HL-60 (cell line): ENCODE measurements at places on chromosomes 16 and 17.

DNA sequence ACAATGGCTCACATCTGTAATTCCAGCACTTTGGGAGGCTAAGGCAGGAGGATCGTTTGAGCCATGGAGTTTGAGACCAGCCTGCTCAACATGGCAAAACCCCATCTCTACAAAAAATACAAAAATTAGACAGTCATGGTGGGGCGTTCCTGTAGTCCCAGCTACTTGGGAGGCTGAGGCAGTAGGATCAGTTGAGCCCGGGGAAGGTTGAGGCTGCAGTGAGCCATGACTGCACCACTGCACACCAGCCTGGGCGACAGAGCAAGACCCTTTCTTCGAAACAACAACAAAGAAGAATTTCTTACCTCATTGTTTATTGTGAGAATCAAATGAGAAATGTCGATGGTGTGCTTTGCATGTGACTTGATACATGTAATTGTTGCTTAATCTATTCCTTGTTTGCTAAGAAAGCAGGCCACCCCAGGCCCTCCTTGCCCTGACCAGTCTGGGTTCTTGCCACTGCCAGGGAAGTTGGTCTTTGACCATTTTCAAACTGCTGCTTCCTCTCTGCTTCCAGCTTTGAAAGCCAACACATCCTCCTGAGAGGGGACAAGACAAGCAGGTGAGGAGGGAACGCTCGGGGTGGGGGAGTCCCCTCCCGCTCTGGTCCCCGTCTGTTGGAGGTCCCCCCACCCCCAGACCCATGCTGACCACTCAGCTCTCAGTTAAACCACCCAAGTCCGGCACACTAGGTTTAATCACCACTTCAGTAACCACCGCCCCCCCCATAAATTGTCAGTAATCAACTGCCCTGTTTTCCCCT, 47.3 kb upstream of the CPNE2 start:
- no peak for DNase-seq

DNA sequence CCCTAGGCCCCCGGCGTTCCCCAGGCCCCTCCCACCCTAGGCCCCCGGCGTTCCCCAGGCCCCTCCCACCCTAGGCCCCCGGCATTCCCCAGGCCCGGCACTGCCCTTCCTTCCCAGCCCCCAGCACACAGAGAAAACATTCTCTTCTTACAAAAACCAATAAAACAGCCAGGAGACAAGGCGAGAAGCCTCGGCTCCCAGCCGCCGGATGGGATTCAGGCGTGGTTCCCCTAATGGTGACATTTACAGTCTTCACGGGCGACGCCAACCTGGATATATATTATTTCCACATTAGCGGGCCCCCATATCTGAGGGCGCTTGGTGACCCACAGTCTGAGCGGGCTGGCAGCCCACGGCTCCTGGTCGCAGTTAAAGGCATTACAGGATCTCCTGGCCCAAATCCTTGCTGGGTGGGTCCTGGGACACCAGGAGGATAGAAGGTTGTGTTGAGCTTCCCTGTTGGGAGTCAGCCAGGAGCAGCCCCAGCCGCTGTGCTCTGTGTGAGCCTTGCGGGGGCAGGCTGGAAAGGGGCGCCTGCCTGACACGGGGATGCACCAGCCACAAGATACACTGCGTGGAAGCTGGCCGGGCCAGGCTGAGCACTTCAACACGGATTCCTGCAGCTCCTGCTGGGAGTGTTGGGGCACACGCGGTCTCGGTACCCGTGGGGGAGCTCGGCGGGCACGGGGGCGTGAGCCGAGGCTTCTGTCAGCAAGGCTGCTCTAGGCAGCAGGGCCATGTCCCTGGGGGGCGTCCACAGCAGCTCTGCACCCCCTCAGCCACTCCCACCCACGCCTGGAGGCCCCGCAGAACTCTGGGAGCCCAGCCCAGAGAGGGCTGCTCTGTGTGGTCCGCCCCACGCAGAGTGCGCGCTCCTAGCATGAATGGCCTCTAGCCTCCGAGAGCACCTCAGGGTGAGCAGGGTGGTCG, 83.7 kb downstream of the LMF1 start:
- DNase-seq, result no peak

- DNase-seq, result no peak
Measured at GRCh38 chr16:12675852-12676251, 127.8 kb downstream of the CPPED1 start.

- DNase-seq, result no peak
Measured at GRCh38 chr17:80146121-80147034, 550 bp downstream of the EIF4A3 start.

DNA sequence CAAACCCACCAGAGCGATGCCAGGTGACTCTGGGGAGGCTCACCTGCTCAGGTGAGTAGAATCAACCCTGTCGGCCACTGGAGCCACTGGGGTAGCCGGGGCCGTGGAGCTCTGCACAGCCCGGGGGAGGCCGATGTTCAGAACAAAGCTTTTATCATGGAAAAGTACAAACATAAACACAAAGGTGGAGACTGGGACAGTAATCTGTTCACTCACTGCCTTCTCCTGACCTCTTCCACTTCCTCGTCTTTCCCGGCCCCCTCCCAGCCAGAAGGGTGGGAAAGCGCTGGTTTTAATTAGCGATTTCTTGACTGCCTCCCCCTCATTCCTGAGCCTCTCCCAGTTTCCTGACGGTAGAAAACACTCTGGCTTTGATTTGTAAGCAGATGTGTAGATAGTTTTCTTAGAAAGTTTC, 9.8 kb upstream of the TEX19 start:
- DNase-seq, result no peak

DNA sequence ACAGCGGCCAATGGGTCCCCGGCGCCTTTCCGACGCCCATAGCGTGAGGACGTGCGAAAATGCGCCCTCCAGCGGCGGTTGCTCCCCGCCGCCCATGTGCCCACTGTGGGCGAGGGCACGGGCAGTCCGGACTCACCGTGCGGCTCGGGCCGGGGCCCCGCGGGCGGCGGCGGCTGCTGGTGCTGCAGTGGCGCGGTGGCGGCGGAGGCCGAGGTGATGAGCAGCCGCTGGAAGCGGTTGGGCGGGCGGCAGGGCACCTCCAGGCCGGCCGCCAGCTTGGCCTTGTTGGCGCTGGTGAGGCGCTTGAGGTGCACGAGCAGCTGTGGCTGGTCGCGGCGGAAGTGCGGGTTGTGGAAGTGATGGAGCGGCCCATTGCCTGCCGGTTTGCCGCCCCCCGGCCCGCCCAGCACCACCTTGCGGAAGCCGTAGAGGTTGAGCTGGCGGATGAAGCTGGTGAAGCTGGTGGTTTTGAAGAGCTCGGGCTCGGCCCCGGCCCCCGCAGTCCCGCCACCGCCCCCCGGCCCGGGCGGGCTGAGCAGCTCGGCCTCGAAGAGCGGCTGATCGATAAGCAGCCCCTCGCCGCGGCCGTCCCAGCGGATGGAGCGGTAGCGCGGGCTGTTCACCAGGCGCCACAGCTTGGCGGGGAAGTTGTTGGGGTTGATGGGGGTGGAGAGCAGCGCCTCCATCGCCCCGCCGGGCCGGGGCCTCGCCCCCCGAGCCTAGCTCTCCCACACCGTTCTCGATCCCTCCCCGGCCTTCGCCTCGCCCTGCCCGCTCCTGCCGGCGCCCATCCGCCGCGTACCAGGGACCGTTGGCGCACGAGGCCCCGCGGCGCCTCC, at the start of gene HSF5:
TSS of gene HSF5 (minus strand) at position 820 of the 839 bp plus-strand sequence. CDS start at position 686, 134 bp downstream.
- DNase-seq, result no peak

GRCh38 chr16:35311475-35311874, 1852.1 kb downstream of the TP53TG3F start:
- no peak for DNase-seq

DNA sequence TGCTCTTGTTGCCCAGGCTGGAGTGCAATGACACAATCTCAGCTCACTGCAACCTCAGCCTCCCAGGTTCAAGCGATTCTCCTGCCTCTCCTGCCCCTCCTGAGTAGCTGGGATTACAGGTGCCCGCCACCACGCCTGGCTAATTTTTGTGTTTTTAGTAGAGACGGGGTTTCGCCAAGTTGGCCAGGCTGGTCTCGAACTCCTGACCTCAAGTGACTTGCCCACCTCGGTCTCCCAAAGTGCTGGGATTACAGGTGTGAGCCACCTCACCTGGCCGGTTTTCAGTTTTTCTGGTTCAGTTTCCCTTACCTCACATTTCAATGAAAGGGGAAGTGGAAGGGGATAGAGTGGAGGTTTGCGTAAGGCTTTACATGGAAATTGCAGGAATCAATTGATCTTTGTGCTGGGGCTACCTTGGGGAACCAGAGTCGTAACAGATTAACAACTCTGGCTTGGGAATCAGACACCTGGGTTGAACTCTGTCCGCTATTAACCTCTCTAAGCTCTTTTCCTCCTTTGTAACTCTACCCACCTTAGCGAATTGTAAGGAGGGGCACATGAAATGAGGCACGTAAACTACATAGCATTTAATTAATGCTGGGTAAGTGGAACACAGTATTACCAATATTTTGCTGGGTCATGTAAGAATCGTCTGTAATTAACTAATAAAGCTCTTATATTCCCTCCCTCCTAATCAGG, 3.2 kb downstream of the MPV17L start:
- DNase-seq, result no peak

DNA sequence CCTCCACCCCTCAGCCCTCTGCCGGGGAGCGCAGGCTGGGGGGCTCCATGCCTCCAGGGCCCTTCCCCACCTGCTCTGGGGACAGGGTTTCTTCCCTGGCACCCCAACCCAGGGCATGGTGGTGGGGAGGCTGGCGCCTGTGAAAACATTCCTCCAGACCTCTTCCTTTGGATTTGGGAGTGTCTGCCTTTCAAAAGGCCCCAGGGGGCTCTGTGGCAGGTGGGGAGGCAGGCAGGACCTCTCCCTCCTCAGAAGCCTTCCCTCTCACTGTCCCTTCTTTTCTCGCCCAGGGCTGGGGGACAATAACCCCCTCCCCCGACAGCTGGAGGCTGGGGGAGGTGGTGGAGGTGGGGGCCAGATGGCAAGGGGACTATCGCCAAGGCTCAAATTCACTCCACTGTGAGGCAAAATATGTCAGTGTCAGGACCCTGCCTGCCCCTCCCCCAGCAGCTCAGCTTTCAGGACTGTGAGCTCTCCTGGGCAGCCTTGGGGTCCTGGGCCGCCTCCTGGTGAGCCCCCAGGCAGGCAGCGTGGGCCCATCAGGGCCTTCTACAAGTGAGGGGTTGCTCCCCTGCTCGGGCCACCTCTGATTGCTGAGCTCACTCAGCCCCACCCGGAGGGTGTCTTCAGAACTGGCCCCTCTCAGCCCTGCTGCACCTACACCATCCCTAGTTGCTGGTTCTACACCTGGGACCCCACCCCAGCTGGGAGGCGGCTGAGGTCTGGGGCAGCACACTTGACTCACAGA, 1.8 kb downstream of the CDH15 start:
- no peak for DNase-seq

GRCh38 chr16:66509576-66509975, 40.3 kb downstream of the TK2 start:
- no peak for DNase-seq

DNA sequence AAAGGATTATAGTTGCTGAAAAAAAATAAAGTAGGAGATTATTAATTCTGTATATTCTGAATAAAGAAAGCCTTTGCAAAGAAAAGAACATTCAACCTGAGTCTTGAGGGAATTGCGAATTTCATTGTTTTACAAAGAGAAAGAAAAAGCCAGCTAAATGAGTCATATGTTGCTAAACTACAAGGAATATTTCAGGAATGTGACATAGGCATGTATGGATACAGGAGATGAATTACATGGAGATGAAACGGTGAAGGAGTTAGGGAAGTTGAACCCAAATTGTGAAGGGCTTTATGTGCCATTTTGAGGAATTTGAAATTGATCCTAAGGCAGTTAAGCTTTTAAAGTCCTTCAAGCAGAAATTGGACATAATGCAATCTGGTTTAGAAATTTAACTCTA, 177.3 kb upstream of the RBL2 start:
- DNase-seq, result no peak

DNA sequence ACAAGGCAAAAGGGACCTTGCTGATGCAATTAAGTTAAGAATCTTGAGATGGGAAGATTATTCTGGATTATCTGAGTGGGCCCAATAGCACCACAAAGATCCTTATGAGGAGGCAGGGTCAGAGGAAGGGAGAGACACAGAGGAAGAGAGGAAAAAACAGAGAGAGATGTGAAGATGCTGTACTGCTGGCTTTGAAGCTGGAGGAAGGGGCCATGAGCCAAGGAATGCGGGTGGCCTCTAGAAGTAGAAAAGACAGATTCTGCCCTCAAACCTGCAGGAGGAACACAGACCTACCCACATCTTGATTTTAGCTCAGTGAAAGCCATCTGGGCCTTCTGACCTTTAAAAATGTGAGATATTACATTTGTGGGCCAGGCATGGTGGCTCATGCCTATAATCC, 8.1 kb upstream of the CPSF4L start:
- DNase-seq, result no peak

- DNase-seq, result no peak
Measured at GRCh38 chr16:56382901-56383355, 42.4 kb downstream of the AMFR start.

DNA sequence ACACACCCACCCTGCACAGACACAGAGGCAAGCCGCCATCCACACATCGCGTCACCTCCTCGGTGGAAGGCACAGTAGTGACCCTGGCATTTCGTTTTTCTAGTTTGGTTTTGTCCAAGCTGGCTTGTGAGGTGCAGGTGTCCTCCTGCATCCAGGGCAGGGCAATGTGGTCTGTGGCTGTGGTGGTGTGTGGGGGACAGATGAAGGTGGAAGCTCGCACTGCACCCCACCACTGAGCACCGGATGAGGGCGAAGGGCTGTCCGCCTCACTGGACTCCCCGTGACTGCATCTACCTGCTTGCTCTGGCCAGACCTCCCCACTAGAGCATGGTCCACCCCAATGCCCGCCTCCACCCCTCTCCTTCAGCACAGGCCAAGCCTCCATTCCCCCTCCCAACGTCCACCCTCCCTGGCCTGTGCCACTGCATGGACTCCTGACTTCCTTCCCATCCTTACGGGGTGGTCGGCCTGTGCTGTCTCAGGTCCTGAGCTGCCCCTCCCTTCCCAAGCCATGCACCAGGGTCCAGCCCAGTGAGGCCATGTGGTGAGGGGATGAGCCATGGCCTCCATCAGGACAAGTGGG, 78.8 kb upstream of the CBX4 start:
- no peak for DNase-seq

DNA sequence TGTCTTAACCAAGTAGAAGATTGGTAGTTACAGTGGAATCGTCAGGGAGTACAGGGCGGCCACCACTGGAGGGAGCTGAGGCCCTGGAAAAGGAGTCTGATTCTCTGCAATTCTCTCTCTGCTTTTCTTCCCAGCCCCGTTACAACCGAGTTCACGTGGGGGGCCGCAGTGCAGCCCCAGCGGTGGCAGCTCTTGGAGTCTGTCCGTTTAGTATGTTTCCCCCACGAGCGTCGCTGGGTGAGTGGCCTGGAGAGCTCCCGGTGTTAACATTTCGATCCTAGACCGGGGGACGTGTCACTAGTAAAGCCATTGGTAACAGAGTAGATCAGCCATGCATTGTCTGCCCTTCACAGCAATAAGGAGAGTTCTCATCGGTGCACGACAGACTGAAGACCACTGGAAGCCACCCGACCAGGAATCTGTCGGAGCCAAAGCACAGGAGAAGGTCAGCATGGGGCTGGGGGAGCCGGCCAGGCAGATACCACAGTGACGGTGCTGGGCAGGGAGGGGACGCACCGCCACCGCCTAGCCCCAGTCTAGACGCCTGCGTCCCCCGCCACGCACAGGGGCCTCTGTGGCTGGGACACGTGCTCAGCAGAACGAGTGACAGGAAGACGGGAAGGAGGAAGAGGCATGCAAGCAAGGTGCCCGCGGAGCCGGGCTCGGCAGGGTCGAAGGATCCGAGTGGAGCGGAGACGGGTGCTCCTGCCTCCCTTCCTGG, 15.7 kb downstream of the SLC16A3 start:
- peak; percentile 69 for DNase-seq
